ENCODE measurements at places on chromosomes 2 and 18.

GRCh38 chr2:157559890-157560289, 68.8 kb downstream of the ACVR1C start:
- no peak for ATAC-seq

- no peak for ATAC-seq
These were observed 5.6 kb downstream of the RAX start for GRCh38 chr18:59267503-59268126.

- ATAC-seq: peak; percentile 71
These were observed 11.6 kb downstream of the CD28 start for GRCh38 chr2:203718087-203718486.

DNA sequence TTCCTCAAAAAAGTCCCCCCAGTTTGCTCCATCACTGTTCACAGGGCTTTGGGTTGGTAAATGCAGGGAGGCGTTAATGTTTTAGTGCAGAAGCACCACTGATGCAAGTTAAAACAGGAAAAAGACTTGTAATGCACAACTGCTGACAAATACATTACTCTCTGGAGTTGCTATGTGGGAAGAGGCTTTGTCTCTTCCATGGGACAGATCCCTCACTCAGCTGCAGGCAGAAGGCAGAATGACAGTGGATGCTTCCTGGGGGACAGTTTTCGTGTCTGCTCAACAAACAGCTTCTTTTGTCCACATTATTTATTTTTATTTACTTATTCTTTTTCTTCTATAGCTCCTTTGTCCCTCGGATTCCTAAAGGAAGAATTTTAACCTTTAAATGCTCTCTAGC, 22.7 kb upstream of the KCNE4 start:
- ATAC-seq: no peak

GRCh38 chr18:29123706-29124530, 947.0 kb upstream of the CDH2 start:
- ATAC-seq: no peak

DNA sequence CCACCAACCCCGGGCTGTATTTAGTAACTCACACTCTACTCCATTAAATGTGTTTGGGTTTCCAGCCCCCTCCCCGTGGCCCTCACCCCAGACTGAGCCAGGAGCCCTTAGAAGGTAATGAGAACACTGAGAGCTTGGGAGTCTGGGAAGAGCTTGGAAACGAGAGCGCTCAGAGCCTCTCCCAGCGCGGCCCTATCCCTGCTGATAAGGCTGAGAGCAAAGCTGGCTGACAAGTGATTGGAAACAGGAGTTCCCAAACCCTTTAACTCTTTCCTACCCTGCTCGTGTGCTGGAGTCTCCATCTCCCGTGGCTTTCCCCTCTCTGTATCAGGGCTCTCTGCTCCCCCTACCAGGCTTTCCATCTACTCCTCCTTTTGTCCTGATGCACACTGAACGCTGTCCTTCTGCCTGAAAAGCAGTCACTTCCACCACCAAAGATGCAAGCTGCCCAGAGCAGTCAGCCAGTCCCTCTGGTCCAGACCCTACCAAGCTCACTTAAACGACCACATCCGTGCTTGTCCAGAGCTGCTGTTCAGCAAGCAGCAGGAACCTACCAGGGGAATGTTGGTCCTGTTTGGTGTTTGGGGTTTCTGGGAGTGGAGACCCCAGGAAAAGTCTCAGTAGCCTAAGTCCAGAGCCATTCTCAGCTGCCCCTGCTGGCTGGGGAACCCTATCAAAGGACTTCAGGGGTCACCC, 100.0 kb upstream of the PKDCC start:
- no peak for ATAC-seq

- no peak for ATAC-seq
These were observed 143.0 kb upstream of the MYCN start for GRCh38 chr2:15797231-15797938.

- ATAC-seq: peak; percentile 53
These were observed 51.9 kb downstream of the SLC4A1AP start for GRCh38 chr2:27715318-27716210.

DNA sequence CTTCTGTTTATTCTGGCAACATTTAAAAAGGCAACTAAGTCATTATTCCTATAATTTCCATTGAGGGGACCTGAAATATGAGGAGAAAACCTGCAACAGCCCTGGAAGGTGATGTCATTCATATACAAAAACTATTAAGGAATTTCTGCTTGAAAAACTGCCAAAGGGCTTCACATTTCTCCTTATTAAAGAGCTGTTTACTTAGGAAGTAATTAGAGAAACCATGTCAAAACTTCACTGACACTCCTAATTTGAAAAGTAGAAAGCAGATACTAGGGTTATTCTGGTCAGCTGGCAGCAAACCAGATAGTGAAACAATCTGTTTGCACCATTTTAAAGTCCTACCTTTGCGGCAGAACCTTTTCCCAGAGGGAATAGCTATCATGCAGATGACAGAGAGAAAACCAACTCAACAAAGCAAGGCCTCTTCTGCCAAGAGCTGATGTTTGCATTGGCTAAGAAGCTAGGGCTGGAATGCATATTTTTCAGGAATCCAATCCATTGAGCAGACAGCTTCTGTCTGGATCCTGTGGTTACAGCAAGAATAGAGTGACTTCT, 592.2 kb upstream of the SYT4 start:
- ATAC-seq: no peak

DNA sequence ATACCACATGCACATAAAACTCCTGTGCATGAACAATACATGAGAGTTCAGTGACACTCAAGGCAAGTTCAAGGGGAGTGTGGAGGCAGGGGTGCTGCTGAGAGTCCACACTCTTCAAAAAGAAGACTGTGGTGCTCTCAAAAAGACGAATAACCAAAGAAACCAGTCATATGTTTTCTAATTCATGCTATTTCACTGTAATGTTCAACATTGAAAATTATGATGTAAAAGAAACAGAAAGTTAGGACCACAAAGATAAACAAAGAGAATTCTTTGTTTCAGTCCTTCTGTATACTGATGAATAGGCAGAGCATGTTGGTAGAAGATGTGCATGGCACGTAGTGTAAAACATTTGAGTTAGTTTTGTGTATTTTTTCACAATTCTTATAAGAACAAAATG, 864.2 kb upstream of the LRATD1 start:
- ATAC-seq: no peak

DNA sequence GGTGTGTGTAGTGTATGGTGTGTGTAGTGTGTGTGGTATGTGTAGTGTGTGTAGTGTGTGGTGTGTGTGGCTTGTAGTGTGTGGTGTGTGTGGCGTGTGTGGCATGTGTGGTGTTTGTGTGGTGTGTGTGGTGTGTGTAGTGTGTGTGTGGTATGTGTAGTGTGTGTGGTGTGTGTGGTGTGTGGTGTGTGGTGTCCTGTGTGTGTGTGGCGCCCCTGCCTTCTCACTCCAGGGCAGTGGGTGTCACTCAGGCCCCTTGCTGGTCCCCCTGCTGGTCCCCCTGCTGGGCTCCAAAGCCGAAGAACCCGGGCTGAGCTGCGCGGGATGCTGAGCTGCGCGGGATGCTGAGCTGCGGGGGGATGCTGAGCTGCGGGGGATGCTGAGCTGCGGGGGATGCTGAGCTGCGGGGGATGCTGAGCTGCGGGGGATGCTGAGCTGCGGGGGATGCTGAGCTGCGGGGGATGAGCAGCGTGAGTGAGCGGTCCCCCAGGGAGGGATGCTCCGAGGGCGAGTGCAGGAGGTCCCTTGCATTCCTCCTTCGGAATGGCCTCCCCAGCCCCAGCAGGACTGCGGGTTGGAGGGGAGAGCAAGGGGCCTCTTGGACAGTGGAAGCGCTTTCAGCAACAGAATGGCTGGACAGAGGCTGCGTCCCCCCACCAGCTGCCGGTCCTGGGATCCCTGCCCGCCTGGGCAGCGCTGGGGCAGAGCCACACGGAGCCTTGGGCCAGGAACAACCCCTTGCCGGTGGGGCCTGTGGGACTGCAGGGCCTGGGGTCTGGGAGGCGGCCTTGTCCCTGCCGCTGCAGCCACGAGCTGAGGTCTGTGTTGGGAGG, 3.4 kb upstream of the RTP5 start:
- no peak for ATAC-seq

DNA sequence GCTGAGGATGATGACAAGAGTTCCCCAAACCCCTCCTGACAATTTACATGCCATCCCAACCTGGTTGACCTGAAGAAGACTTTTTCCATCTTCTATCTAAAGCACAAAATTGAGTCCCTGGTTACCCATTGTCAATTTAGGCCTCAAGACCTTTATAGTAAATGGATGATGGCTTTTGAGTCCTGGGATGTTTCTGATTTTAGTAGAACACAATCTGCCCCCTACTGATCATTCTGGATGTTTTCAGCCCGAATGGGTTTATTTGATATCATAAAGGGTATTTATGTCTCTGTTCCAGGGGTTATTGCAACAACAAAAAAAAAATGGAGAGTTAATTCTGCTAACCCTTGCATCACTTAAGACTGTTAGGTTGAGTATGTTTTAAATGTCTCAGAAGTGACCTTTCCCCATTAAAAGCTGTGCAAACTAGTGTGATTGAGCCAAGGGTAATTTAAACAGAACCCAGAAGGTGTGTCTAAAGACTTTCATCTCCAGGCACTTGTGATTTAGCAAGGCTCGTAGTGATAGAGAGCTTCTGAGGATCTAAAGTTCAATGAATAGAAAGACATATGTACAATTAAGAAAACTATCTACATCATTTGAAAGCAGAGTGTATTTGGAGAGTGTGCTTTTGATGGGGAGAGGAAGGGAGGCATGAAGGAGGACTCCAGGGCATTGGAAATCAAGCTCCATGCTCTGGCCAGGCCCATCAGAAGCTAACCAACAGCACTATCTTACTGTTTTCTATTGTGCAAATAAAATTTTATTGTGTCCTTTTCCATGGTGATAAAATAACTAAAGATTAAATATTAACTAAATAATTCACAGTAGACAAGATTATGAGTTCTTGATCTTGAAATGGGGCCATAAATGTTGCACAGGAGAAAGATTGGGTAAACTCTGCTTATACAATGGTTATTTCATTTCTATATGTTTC, 96.6 kb upstream of the NOSTRIN start:
- ATAC-seq: no peak

- peak; percentile 79 for ATAC-seq
These were observed 61.7 kb upstream of the WIPF1 start for GRCh38 chr2:174659069-174659900.

DNA sequence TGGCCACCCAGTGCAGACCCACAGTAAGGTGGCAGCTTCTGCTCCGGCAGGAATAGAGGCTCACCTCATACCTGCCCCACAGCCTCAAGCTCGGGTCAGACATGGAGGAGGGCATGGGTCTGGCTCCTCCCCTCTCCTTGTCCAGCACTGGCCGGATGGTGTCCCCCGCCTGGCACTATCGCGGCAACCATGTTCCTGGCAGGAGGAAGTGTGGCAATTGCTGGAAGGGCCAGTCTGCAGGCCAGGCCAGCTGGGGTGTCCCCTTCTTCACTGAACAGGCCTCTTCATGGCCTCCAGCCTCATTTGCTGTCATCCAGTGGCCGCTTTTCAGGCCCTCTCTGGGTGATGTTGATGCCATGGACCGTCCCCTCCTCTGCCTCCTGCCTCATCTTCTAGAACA, 41.4 kb upstream of the SMAD7 start:
- no peak for ATAC-seq

DNA sequence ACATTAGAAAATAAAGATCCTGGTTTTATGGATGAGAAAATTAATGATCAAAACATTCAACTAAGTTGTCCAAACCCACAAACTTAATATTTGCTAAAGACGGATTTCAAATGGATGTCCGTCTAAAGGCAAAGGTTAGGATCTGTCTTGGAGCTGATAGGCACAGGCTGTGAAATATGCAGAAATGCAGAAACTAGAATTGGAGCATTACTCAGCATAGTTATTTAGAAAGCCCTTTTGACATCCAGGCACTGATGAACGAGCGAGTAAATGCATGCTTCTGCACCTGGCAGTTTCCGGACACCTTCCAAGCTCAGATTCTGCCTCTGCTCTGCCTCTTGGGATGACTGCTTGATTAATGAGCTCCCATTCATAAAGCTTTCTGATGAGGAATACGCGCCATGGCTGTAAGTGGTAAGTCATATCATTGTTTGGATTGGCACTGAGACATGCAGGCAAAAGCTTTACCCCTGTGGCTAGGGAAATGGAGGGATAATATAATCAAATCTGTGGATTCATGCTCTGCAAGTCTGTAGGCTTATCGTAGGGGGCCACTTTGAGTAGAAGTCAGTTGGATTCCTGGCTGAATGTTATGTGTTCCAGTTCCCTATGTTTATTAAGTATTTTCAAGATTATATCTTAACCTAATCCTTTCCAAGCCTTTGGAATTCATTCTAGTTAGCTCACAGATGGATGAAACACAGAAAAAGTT, 2176.3 kb upstream of the CELF4 start:
- ATAC-seq: no peak

DNA sequence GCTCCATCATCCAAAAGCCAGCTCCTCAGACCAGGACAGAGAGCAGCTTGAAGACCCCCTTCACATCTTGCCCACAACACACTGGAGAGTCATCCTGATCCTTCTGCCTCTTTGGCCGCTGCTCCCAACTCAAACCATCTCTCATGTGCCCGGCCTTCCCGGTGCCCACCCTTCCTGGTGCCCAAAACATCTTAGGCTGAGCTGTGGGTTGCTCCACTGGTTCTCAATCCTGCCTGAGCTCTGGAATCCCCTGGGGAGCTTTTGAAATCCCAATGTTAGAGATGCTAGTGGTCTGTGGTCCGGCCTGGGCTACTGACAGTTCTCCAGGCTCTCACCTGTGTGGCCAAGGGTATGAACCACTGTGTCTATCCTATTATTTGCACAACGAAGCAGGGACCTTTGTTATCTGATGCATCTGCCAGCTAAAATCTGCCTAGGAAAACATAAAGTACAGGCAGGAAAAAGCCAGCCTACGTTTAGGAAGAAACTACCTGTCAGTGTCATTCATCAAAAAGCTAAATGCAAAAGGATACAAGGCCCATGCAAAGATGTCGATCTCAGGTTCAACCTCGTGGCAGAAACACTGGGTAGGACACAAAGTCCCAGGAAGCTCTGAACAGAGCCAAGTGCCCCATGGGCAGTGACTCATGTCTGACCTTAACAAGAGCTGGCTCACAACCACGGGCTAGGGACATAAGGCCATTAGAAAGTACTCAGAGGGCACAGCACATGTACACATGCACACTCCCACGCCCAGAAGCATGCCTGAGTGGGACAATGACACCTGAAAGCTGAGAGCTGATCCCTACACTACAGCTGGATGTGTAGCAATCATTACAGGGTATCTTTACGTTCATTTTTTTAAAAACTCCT, 30.8 kb downstream of the TBC1D8 start:
- peak; percentile 63 for ATAC-seq

- no peak for ATAC-seq
These were observed 57.2 kb downstream of the TTC39C start for GRCh38 chr18:24071779-24072178.
